Ascending aorta (tissue), 2 donors: ENCODE measurements at places on chromosomes 16 and 17.

DNA sequence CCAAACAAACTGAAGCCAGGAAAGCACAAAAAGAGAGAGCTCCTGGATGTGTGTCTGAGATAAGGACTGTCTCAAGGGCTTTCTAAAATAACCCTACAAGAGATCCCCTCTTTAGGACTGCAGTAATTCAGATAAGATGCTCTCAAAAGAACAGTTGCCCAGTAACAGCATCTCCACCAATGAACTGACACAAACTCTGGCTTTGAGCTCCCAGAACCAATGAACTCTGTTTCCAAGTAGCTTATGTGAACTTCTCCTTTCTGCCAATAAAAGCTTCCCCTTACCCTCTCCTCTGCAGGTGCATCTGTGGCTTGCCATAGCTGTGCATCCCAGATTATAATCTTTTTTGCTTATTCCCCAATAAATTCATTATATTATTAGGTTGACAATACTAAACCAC is 421.5 kb downstream of the SLC39A11 start:
- DNase-seq = no peak

DNA sequence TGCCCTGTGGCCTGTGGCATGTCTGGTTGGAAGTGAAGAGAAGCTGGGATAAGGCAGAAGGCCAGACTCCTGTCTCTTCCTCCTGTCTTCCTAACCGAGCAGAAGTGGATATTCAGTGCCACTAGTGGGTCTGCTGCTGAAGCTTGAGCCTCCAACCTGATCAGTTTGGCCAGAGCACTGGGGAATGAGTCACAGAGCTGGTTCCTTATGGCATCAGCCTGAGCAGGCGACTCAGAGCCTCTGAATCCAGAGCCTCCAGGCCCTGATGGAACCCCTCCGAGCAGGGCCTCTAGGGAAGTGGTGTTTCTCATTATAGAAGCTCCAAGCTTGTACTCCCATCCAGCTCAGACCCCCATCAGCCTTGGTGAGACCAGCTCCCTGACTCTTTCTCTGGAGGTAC is 2.0 kb downstream of the WSCD1 start:
- DNase-seq = no peak

GRCh38 chr16:71687861-71688260 is 36.6 kb downstream of the PHLPP2 start:
- no peak for DNase-seq

- no peak for DNase-seq
These were observed 561 bp downstream of the AXIN1 start for GRCh38 chr16:351804-352520.

- no peak for DNase-seq
These were observed 1.4 kb downstream of the RAB26 start for GRCh38 chr16:2149630-2150417.

DNA sequence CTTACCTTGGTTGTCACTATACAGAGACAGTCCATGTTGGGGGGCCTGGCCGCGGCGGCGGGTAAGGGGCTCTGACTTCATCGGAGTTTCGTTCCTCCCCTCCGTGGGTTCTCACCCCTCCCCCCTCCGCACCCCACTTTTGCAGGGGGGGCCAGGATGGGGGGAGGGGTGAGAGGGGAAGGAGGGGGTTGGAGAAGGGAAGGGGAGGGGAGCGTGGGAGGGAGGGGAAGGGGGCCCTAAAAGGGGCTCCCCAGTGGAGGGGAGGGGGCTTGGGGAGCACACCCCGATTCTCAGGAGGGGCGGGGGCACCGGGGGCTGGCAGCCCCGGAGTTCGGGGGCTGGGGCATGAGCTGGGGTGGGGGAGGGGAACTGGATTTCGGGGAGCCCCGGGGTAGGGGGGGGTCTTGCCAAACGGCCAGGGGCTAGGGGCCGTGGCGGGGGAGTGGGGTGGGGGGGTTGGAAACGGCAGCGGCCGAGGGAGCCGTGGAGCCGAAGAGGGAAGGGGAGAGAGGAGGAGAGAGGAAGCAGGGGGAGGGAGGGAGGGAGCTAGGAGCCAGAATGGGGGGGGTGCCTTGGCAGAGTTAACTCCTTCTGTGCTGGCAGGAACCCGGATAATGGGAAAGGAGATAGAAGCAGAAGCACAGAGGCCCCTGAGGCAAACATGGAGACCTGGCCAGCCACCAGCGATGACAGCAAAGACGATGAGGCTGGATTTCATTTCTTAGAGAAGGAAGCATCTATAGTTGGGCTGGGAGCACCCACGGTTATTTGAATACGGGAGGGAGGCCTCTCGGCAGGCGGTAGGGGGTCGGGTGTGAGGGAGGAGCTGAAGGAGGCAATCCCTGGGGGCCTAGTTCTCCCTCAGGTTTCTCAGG is 2.3 kb downstream of the DLG4 start:
- no peak for DNase-seq

DNA sequence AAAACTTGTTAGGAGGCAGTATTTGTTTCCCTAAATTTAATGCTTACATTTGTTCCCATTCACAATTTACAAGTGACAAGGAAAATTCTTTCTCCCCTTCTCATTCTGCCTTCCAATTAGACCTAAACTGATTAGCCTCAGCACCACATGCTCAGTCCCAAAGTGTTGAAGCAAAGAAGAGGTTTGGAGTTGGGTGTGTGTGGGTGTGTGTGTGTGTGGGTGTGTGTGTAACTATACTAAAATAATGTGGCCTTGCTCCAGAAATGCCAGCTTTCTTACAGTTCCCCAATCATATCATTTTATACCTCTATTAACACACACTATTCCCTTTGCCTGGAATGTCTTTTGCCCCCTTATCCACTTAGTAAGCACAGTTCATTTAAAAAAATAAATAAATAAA is 6.9 kb upstream of the UTP6 start:
- no peak for DNase-seq

DNA sequence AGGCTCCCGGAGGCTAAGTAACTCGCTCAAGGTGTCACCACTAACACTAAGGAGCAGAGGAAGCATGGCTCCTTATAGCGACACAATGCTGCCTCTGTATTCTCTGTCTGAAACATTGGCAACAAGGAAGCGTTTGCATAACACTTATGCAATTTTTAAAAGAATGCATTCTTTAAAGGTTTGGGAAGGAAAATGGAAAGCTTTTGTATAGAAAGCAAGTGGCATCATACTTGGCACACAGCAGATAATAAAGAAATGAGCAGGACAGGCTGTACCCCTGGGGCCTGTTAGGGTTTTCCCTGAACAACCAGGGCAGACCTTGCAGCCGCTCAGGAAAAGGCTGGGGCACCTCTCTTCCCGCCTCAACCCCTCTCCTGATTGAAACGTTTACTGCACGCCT is 36.9 kb downstream of the PPL start:
- DNase-seq = no peak

DNA sequence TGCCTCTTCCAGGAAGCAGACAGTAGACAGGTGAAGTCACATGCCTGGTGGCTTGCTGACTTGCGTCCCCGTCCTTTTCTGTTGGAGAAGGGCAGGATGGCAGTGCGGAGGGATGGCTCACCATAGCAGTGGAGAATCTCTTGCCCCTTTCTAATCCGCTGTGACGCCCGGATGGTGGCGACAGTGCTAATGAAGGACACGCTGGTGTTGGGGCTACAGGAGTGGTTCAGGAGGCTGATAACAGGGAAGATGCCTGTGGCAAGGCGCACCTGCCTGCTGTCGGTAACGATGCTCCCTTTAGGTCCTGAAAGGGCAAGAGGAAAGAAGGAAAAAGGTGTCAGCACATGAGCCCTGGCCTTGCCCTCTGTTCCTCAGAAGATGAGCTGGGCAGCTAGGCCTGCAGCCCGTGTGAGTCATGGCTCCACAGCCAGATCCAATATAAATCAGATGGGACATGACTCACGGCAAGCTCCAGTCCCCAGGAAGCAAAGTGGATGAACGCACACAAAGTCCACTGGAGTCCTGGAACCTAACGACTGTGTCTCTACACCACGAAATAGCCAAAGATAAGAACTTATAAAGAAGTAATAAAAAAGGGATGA is 25.5 kb downstream of the SERPINF1 start:
- peak; percentile 93 for DNase-seq

DNA sequence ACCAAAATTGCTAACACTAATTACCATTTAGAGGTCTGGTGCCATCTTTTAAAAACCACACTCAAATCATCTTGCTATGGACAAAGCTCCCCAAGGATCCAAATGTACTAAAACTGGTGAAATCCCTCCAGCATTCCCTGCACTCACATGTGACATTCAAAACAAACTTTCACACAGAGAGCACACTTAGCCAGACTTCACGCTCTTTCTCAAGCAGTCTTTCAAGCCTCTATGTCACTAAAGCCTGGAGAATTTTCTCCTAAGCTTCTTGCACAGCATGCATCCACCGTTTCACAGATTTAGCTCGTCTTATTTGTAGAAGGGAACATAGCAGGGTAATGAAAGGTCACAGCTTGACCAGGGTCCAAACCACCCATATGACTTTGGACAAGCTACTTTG is 19.3 kb downstream of the CMTM3 start:
- DNase-seq = no peak

DNA sequence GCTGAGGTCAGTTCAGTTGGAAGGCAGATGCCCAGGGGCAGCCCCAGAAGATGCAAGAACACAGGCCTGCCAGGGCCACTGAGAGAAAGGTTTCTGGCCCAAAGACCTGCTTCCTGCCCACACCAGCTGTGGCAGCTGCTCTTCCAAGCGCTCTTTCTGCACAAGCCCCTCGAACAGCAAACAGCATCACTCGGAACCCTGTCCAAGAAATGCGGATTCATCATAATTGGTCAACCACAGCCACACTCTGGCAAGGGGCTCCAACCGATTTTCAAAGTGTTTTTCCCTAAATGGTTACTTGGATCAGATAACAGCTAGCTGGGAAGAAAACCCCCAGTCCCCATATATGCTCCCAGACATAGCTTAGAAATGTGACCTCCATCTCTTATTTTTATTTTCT is 71.1 kb upstream of the DNAH17 start:
- DNase-seq = no peak
